ENCODE measurements at places on chromosomes 5 and 9.

GRCh38 chr5:122772446-122772845 lies 2.4 kb upstream of the SNX2 start:
- DNase-seq, result peak; percentile 62

- DNase-seq, result no peak
These were observed 51.5 kb downstream of the CCDC192 start for GRCh38 chr5:127754706-127755105.

DNA sequence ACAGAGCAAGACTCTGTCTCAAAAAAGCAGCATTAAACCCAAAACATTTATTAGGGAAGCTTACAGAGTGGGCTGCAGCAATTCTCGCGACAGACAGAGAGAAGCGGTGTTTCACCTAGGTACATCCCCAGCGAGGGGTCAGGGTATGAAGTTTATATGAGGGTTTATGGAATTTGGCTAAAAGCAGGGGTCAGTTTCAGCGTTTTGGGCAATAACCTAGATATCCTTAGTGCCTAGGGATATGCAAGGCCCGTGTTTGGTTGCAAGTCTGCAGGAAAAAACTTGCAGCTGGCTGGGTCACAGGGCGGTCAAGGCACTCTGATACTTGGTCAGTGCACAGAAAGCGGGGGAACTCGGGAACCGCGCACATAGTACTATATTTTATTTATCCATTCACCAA lies 649 bp upstream of the GLE1 start:
- DNase-seq, result no peak

DNA sequence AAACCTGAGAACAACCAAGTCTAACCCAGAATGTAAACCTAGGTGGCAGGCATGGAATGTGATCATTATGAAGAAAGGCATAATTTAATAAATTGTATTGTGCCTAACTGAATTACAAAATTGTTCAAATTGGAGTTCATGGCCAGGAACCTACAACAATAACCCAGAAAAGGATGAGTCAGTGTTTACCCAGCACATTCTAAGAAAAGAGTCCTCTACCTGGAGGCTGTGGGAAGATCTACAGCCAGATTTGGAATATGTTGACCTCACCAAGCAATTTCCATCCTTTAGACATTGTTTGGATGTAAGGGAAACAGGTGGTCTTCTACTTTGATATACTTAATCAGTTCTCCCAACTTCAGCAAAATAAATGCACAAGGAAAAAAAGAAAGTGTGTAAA lies 152.2 kb downstream of the TMEM161B start:
- DNase-seq, result no peak

GRCh38 chr9:3059781-3060468 lies 216.0 kb upstream of the PUM3 start:
- peak; percentile 38 for DNase-seq

DNA sequence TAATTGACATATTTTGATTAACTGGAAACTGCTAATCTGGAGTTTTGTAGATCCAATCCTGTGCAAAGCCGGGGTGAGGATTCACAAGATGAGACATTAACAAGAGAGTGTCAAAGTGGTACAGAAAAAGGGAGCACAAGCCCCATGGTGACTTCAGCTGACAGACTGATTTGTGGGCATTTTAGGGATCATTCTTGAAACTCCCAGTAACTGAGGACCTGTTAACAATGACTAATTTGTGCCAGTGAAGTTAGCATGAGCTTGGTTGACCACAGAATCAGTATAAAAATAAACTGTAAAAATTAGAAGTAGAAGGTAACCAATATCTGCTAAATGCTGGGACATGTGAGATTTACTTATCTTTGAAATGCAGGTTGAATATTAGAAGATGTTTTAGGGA lies 1578.3 kb downstream of the EFNA5 start:
- DNase-seq, result no peak

DNA sequence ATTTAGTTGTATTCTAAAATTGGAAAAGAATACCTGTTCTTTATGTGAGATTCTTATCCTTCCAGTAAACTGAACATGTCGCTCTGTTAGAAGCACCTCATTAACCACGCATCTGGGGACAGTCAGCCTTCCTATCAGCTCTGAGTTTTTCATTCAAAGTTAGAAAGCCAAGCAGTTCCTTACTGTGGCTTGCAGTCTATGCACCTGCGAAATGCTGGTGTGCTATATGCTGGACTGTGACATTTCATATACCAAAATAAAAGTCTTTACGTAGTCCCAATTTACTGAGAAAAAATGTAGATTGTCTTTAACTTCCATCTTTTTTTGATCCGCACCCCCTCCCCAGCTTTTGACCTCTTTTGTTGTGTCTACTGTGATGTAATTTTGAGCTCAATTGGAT lies 4.3 kb downstream of the ANP32B start:
- no peak for DNase-seq

DNA sequence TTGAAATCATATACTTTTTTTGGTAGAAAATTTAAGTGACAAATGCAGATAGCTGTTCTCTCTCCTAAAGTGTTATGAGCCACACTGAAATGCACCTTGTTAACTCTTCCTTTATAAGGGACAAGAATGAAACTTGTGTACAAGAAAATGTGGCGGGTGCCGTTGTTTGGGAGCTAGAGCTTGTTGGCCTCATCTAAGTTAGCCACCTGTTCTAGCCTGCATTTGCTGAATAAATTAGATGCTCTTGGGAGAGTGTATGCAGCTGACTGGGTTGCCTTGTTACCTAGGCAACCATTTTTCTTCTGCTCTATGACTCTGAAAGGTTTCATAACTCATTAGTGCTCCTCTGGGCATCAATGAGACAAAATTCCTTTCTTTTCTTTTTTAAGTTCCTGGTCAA lies 174.3 kb downstream of the TAF11L14 start:
- DNase-seq, result no peak

GRCh38 chr5:156036640-156037039 lies 290.3 kb upstream of the SGCD start:
- DNase-seq, result peak; percentile 33

DNA sequence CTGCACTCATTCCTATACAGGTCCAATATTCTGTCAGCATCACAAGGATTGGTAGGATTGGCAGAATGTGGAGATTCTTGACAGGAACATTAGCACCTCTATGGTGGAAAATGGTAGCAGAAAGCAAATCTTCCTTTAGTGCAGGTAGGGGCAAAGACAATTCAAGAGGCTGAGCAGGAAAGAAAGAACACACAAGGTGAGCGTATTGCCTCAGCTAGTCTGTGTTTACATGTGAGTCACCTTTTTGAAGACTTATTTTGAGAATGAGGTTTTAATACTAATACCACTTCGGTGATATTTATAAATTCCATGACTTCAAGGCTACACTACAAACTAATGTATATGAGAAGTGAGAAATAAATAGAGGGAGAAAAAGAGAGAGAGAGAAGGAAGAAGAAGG lies 717.0 kb downstream of the BRINP1 start:
- no peak for DNase-seq

- peak; percentile 16 for DNase-seq
These were observed 760 bp downstream of the NPR3 start for GRCh38 chr5:32711681-32712480.

DNA sequence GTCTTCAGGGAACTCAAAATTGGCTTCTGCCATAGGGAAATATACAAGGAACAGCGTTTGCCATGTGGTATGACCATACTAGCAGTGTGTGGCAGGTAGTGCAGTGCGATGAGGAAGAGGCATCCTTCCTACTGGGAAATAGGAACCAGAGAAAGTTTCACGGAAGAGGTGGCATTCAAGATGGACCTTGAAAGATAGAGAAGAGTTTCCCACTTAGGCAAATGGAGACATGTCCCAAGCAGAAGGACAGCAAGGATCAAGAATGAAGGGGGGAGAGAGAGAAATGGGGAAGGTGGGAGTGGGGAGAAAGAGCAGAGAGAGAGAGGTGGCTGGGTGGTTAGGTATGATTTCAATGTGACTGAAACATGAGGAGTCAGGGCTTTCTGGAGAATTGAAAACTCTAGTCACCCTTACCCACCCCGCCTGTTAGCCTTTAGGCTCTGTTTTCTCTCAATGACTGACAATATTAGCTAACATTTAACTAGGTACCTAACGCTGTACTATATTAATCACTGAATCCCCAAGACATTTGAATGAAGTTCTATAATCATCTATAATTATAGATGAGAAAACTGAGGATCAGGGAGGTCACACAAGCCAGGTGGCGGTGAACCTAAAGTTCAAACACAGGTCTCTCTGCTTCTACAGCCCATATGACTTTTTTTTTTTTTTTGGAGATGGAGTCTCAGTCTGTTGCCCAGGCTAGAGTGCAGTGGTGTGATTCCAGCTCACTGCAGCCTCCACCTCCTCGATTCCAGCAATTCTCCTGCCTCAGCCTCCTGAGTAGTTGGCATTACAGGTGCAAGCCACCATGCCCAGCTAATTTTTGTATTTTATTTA lies 171.3 kb downstream of the NR3C1 start:
- no peak for DNase-seq

- DNase-seq, result no peak
These were observed 247.1 kb upstream of the CCNG1 start for GRCh38 chr5:163190283-163190682.

- no peak for DNase-seq
These were observed 36.4 kb upstream of the SLC6A19 start for GRCh38 chr5:1164696-1165630.

GRCh38 chr5:125668884-125669283 lies 754.3 kb upstream of the GRAMD2B start:
- DNase-seq, result peak; percentile 10

- no peak for DNase-seq
These were observed 410.9 kb downstream of the BNC2 start for GRCh38 chr9:16459421-16460148.
